ENCODE measurements at places on chromosomes 3 and 15.
A peak's percentile ranks its signal among the peaks of the same experiment; 100 is the strongest.

DNA sequence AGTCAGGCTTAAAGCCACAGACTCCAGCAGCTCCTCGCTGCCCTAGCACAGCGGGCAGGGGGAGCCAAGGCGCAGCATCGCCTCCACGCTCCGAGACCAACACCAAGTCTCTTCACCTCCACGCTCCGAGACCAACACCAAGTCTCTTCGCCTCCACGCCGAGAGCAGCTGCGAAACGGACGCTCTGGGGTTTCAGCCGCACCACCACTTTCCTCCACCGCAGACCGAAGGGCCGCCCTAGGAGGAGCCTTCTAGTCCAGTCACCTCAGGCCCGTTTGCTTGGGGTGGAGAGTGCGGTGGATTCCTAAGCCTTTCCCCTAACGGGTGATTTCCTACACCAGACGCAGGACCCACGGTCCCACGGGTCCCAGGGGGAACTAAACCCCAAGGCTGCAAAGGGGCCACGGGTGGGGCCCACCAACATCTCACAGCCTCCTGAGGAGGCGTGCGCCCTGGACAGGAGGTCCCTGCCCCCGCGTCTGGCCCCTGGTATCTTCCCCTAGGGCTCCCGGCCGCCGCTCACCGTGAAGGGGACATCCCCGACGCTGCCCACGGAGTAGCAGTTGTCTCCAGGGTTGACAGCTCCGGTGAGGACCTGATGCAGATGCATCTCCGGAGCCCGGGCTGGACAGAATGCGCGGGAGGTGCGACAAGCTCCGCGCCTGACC is 501 bp downstream of the DMXL2 start:
- H3K4me1 ChIP-seq = peaks cover 5% of the 10 kb centered on the region
- no peaks in the 10 kb centered on the region for H3K36me3 ChIP-seq
- peak overlapping the region; percentile 42 for H3K27ac ChIP-seq
- H3K27me3 ChIP-seq = 0 out of 2 replicates have a peak, but pooled peaks cover 7% of the 10 kb centered on the region

GRCh38 chr15:70480196-70480856 is 283.0 kb downstream of the UACA start:
- H3K4me1 ChIP-seq = peaks cover 7% of the 10 kb centered on the region
- H3K27me3 ChIP-seq = 0 out of 2 replicates have a peak, but pooled peaks cover 6% of the 10 kb centered on the region
- DNase-seq = no peak
- H3K4me3 ChIP-seq = no peak overlapping the region
- H3K27ac ChIP-seq = no peak overlapping the region
- H3K36me3 ChIP-seq = no peaks in the 10 kb centered on the region

DNA sequence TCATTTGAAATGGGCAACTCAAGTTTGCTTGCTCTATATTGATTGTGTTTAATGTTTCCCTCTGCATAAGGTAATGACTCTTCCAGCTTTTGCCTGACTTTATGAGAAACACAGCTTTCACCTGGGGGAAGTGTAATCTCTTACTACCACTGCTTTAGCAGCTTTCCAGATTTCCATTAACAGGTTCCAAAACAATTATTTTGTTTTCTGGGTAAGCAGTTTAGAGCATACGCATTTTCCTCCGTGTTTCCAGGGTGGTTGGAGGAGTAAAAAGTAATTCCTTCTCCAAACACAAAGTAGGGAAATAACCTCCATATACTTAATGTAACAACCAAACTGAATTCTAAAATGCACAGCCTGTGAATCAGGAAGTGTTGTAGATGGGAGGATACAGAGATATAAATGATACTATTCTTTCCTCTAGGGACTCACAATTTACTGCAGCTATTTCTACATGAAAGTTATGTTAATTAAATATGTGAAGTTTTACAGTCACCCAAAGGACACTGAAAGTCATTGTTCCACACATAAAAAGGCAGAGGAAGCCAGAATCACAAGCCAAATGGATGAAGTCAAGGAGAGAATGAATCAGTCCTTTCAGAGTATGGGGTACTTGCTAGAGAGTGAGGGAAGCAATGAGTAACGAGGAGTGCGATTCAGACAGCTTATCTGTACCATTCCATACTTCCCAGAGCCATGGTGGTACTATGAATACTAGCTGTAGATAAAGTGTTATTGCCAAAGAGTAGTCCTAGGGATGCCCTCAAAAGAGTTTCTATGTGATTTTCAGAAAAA is 16.6 kb downstream of the ST3GAL6 start:
- H3K36me3 ChIP-seq = no peaks in the 10 kb centered on the region
- H3K27me3 ChIP-seq = peaks cover 3% of the 10 kb centered on the region
- H3K4me1 ChIP-seq = peaks cover 39% of the 10 kb centered on the region
- no peak overlapping the region for H3K4me3 ChIP-seq
- peak; percentile 47 for DNase-seq
- peak overlapping the region; percentile 46 for H3K27ac ChIP-seq

- H3K27ac ChIP-seq = no peak overlapping the region
- peak overlapping the region; percentile 91 for H3K4me3 ChIP-seq
- peaks cover 4% of the 10 kb centered on the region for H3K36me3 ChIP-seq
Observed at GRCh38 chr15:88911766-88912118, 1.4 kb downstream of the MFGE8 start.

All from GM23248 (cell line).